ENCODE measurements at places on chromosomes 6 and 20. TPM values are rescaled to one million over a fixed set of nuclear protein-coding genes. Genes with fewer than 3 reads are reported as not detected.

GRCh38 chr6:36508532-36508931 lies 38.7 kb downstream of the STK38 start:
- DNase-seq: no peak

UBE3D gene
- 4.8 TPM for total RNA-seq

DNA sequence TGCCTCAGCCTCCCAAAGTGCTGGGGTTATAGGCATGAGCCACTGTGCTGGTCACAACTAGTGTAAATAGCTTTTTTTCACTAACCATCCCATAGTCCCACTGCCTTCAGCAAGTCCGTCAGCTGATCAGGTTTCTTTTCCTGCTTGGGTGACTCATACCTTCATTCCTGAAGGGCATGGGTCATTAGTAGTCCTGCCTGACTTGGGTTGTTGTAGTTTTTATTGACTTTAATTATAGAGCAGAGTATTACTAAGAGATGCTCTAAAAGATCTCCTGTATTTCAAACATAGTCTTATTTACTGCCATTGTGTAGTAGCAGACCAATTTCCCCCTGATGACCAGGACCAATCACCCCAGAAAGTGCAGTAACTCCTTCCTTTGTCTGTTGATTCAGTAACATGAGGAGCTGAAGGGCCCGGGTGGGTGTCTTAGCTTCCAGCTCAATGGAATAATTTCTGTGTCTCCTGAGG lies 25.8 kb downstream of the HLA-C start:
- no peak for DNase-seq

DNA sequence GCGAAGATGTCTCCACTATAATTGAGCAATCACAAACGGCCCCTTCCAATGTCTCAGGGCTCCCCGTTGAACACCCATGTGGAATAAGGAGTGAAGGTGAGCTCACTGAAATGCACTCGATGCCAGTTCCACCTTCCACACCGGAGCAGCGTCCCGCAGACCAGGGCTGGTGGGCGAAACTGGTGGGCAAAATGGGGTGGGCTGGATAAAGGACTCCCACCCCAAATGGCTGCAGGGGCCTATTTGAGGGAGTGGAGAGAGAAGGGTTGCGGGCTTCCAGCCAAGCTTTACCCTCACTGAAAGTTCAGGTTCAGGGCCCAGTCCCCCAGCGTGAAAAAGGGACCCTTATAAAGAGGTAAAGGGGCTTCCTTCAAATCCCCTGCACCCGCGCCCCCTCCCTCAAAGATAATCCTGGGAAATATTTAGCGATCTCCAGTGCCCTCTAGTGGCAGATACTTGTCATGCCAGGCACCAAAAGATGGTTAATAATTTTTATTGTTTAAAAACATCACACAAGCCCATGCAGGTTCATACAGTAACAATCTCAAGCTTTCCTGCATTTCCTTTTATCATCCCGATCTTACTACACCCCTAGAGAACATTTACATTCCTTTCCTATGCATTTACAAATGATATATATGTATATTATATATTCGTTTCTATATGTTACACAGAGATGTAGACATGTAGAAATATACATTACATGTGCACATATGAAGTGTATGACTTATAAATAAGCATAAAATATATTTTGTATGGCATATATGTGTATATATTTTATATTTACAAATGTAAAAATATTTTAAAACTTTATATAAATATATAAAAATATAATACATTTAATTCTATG lies 58.2 kb upstream of the NKX2-2 start:
- DNase-seq: no peak

DNA sequence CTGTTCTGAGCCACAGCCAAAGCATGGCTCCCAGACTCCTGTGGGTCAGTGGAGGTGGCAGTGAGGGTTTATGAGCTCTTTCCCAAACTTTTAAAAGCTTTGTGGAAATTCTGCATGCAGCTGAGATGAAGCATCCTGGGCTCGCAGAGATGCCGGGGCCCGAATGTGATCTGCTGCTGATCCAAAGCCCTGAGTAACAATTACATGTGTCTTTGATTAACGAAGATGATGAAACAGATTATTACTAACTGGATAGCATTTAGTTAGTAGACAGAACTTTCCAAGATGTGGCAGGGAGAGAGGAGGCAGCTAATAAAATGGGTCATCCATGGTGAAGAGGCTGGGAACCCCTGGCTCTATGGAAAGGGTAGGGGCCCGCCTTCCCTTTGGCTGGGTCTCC lies 43.9 kb upstream of the MDFI start:
- no peak for DNase-seq

DPPA5 gene
- not detected for total RNA-seq

DNA sequence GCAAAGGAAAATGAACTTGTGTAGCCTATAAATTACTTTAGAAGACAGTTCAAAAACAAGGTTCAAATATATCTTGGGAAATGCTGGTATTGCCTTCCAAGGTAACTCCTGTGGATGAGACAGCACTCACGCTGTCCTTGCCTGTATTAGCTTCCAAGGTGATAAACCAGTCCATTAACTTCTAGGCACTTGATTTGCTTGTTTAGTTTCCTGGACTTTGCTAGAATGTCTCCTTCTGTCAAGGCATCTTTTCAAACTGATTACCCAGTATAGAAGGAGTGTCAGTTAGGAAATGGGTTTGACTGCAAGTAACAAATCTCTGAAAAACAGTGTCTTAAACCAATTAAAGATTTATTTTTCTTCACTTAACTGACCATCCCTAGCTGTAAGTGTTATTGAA lies 103.4 kb upstream of the SLC22A23 start:
- no peak for DNase-seq

GRCh38 chr6:140183881-140184280 lies 809.4 kb upstream of the CITED2 start:
- no peak for DNase-seq

ARFGAP1 gene
- 85.8 TPM for total RNA-seq

TCF15 gene
- not detected for total RNA-seq

PCSK2 gene
- 1.4 TPM for total RNA-seq

CLDN20 gene
- not detected for total RNA-seq

DNA sequence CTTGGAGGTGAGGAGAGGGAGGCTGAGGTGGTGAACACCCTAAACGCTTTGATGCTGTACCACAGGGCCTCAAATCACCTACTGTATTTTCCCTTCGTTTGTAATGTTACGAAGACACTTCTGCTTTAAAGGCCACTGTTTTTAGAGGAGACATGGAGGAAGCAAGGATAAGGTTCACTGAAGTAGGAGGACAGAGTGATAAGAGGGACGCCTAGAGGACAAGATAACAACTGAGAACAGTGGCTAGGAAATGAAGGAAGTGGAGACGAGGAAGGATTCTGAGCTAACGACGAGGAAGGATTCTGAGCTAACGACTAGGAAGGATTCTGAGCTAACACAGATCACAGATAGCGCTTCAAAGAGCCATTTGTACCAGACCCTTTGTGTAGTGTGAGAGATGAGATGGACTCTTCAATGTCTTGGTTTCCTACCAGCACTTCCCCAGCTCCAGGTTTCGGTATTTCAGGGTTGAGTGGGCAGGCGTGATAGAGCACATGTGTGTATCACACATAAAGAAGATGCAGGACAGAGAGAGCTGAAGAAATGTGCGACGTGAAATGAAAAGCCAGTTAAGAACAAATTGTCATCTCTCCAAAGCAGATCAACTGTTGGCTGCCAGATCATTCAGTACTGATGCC lies 7.5 kb downstream of the SF3B5 start:
- DNase-seq: no peak

- no peak for DNase-seq
Observed at GRCh38 chr6:142819603-142820337, 125.2 kb downstream of the HIVEP2 start.

NKAIN2 gene
- 0.69 TPM for total RNA-seq
